ENCODE measurements at places on chromosomes 2 and 18.

DNA sequence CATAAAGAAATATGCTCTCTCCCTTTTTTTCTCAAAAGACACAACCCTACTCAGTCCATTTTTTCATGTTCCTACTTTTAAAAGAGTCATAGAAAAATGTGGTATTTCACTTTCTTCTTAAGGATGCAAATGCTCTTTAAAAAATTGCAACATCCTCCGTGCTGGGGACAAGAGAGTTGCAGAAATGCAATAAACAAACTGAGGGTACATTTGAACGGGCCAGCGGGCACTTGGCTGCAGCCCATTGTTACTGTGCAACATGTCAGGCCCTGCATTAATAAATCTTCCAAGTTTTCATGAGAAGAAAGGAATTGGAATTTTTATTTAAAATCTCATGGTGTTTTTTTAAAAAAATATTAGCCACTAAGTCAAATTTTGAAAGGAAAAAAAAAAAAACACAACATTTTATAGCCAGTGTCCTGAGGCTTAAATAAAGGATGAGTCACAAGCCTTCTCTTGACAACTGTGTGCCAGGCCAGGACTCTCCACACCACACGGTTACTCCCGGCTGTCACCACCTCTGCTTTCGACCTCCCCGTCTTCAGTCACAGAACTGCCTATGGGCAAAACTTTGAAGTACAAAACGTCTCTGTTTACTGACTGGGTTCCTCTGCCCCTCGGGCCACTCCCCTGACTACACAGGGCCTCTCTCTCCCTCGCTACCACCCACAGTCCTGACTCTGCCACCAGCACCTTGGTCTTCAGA is 57.5 kb upstream of the MFF start:
- DNase-seq, result no peak

DNA sequence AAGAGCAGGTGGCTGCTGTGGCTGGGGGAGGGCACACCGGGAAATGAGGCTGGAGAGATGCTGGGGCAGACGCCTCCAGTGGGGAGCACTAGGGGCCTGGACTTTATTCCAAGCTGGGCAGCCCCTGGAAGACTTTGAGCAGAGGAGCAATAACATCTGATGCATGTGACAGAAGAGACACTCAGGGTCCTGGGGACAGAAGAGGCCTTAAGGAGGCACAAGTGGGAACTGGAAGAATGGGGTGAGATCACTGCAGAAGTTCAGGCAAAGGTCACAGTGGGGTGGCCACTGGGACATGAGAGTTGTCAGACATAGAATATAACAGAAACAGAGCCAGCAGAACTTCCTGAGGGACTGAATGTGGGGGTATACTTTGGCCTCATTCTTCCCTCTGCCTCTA is 24.0 kb downstream of the TGFA start:
- DNase-seq, result no peak

GRCh38 chr2:171741189-171741588 is 53.9 kb downstream of the DYNC1I2 start:
- DNase-seq, result no peak

- DNase-seq, result no peak
Observed at GRCh38 chr18:45106331-45106774, 425.7 kb downstream of the SETBP1 start.

GRCh38 chr2:163011000-163011399 is 172.4 kb upstream of the KCNH7 start:
- DNase-seq, result no peak

DNA sequence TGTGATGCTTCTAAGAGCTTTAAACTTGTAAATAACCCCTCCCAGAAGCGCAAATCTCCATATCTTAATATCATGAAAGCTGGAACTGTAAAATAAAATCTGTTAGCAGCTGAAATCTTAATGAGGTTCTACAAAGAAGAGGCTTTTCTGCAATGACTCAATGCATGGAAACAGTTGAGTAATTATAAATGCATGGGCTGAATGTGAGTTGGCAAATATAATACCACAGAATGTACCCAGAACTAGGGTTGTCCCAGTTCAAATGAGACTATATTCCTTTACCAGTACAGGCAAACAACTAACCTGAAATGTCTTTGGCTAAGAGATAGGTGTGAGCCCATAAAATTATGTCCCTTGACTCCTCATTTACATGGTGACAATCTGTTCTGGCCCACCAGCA is 52.9 kb downstream of the SATB2 start:
- no peak for DNase-seq

GRCh38 chr2:85246348-85246747 is 81.4 kb downstream of the TGOLN2 start:
- DNase-seq, result no peak

Measured in T-helper 17 cell (primary cell).